Muscle of leg (tissue), 16 donors: ENCODE measurements at places on chromosomes 16 and 17. TPM values are rescaled to one million over a fixed set of nuclear protein-coding genes. Genes with fewer than 3 reads are reported as not detected.

DNA sequence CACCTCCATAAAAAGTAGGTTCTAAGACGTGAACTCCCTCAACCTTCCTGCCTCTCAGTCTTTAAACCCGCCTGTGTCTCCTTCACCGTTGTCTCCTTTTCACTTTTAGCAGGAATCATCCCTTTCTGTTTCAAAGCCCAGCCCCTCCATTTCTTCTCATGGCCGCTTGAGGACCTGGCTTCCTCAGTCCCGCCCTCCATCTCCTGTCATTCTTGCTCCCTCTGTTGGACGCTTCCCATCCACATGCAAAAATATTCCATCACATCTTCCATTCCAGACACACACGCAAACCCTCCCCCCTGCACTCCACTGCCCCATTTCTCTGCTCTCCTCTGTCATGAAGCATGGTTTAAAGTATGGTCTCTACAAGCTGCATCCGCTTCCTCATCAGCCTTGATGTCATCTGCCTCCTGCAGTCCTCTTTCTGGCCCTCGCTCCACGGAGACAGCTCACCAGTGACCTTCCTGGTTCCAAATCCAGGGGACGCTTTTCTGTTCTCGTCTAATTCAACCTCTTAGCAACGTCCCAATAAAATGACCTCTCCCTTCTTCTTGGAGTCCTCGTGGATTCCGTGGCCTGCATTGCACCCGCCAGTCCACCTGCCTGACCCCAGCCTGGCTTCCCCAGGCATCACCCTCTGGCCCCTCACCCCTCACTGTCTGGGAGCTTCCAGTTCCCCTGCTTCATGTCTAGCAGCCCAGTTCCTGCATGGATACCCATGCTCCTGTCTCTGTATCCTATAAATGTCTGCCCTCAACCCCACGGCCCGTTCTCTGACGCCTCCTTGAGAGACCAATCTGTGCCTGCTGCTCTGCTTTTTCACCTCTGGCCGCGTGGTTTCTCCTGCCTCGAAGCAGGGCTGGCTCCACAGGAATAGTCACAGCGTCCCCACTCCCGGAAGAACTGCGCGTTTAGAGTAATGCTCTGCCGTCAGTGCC is 26.2 kb downstream of the ANKRD40 start:
- peak; percentile 94 for DNase-seq

DNA sequence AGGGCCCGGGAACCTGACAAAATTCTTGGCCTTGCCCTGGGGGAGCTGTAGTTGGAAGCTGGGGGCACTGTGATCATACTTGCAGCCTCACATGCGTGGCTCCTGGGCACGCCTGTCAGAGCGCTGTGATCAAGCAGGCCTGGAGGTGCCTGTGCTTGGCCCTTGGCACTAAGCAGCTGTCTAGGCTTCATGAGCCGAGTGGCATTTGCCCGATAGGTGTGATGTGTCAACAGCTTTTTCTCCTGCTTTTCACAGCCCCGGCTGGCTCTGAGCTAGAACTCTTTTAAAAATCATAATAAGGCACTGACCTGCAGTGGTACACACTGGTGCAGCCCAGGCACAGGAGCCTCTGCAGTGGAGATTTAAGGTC is 113.8 kb downstream of the SOCS1 start:
- DNase-seq: no peak

- no peak for DNase-seq
These were observed 145.4 kb downstream of the IRX5 start for GRCh38 chr16:55076053-55076452.

DNA sequence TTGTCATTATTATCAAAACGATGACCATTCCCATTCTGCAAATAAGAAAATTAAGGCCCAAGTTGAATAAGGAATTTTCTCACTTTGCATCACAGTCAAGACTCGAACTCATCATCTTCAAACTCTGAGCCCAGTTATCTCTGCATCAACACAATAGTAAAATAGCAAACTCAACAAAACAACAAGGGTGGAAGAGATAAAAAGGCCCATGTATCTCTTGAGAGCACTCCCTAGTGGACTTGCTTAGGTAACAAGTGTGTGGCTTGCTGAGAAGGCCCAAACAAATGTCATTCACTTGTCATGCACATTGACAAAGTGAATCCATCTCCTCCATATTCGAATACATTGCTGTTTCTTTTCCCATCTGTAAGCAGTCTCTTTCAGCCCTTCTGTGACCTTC is 412.0 kb upstream of the MAF start:
- DNase-seq: no peak

Gene SLFN13
- total RNA-seq: 2.7 TPM
